Hematopoietic multipotent progenitor cell treated with erythropoietin and hydrocortisone succinate and interleukin-3 and kit ligand, for 4 days (in vitro differentiated cells): ENCODE measurements at places on chromosomes 7 and 10.

DNA sequence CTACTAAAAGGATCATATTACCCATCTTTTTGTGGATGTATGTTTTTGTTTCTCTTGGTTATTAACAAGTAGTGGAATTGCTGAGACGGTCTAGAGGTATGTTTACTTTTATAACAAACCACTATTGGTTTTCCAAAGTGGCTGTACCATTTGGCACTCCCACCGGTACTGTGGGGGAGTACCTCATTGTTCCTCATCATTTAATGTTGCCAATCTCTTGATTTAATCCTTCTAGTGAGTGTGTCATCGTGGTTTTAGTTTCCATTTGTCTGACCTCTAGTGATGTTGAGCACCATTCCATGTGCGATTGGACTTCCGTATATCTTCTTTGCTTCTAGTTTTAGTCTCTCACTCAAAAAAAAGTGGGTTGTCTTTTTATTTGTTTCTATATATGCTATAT lies 50.4 kb downstream of the RBM33 start:
- DNase-seq = peak; percentile 13

GRCh38 chr7:105664816-105665525 lies 83.7 kb upstream of the EFCAB10 start:
- DNase-seq = peak; percentile 38

GRCh38 chr7:54837168-54837567 lies 78.2 kb upstream of the SEC61G start:
- no peak for DNase-seq

DNA sequence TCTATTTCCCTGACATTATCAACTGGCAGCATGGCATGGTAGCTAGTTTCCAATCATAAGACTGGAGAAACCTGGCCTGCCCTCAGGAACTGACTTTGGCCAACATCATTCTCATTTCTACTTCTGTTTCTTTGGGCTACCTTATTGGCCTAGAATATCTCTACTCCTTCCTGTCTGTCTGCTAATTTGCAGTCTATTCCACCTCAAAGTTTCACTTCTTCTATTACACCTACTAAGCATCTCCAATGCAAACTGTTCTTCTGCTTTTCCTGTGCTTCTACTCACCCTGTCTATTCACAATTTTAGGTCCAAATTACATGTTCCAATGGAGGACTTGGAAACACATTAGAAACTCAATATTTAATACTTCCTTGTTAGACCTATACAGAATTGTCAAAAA lies 65.6 kb downstream of the ZNF503 start:
- DNase-seq = no peak

DNA sequence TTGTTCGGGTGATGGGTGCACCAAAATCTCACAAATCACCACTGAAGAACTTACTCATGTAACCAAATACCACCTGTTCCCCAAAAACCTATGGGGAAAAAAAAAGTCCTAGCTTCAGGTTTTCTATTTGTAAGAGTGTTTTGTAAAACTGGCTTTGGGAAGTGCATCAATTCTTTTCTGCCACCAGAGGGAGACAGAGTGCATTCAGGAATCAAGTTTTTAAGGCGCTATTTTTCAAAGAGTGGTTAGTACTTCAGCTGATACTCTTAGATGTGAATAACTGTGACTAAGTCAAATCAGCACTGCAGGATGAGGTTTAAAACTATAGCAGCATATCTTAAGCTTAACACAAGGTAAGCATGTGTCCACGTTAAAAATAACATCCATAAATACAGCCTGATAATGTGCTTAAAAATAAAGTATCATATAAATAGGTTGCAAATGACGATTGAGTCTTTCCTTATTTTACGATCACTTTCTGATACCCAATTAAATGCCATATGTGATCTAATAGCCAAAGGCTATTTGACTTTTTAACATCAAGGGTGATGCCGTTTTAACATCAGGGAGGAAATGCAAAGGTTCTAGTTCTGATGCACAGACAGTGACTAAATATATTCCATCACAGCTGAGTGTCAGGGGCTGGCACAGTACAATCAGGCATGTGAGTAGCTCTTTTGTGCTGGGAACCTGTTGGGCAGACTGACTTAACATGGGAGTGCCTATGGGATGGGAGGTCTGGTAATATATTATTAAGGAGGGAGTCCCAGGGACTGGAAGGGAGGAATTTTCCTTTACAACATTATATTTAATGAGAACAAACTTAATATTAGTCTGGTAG lies 10.6 kb upstream of the LYZL2 start:
- peak; percentile 77 for DNase-seq

- DNase-seq = peak; percentile 97
Observed at GRCh38 chr10:102461187-102462054, 10.1 kb upstream of the C10orf95 start.

- DNase-seq = no peak
Observed at GRCh38 chr10:113007821-113008220, 57.8 kb downstream of the TCF7L2 start.

DNA sequence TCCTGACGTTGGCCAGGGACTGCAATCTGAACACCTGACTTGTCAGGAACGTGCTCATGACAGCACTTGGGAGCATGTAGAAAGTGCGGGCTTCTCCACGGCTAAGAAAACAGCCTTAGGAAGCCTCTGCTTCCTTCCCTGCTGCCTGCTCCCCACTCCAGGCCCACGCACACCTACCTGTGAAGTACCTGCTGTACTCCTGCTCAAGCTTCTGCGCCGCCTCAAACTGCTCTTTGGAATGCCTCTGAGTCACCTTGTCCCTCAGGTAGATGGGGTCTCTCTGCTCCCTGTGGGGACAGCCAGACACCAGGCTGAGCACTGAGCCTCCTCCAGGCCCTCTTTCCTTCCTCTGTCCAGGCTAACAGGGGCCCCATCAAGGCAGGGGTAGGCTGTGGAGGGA lies 132.7 kb downstream of the DLG5 start:
- DNase-seq = no peak

- DNase-seq = no peak
Observed at GRCh38 chr7:87984088-87984487, 50.0 kb downstream of the ADAM22 start.

- no peak for DNase-seq
Observed at GRCh38 chr10:56622335-56622973, 261.4 kb upstream of the ZWINT start.

DNA sequence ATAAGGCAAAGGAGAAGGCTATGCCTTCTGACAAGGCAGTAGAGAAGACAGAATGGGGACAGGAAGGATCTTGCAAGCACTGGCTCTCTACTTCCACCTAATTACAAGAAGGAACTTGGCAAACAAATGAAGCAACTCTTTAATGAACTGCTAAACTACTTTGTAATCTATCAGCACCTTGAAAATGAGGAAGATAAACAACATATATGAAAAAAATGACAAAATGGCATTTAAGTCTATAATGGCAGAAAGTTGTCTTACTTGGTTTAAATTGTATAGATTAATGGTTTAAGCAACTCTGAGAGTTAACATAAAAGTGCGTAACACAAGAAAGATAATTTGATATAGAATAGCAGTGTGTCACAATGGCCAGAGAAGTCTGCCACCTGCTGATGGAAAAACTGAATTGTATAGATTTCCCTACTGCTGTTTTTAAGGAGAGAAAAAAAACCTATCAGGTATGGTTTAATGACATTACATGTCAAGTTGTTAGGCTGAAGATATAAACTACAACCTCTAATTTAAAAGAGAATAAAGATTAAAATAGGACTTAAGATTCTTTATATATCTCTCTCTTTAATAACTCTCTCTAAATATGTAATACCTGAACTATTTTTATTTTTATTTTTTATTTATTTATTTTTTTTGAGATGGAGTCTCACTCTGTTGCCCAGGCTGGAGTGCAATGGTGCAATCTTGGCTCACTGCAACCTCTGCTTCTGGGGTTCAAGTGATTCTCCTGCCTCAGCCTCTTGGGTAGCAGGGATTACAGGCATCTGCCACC lies 11.8 kb downstream of the NT5C3A start:
- peak; percentile 81 for DNase-seq
